Activated CD8-positive, alpha-beta memory T cell treated with anti-CD3 and anti-CD28 coated beads for 1 hour (primary cell): ENCODE measurements at places on chromosomes 2 and 18.
A peak's percentile ranks its signal among the peaks of the same experiment; 100 is the strongest.

DNA sequence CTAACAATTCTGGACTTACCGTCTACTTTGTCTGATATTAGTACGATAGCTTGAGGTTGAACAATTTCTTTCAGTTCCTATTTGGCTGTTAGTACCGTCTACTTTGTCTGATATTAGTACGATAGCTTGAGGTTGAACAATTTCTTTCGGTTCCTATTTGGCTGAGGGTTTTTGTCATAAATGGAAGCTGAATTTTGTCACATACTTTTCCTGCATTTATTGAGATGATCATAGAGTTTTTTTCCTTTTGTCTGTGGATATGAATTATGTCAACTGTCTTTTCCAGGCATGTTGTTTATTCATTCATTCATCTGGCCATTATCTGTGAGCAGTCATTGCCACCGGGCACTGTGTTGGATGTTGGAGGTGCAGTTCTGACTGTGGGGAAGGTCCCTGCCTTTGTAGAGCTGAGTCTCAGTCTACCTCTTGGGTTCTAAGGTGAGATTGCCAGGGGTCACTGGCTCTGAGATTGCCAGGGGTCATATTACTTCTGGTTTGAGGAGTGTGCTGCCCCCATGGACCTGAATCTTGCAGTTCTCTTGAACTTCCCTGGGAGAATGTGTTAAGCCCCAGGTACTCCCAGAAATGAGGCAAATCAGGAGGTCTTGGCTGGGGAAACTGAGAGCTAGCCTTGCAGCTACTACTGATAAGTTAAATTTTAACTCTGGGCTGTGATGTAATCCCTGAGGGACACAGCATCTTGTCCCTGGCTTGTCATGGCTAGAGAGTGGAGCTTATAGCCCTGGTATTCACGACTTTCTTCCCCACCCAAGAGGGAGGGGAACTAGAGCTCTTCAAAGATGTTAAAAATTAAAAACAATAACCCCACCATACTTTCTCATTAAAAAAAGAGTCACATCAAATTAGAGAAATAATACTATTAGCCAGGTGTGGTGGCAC is 89.1 kb upstream of the MBOAT2 start:
- no peak for DNase-seq

DNA sequence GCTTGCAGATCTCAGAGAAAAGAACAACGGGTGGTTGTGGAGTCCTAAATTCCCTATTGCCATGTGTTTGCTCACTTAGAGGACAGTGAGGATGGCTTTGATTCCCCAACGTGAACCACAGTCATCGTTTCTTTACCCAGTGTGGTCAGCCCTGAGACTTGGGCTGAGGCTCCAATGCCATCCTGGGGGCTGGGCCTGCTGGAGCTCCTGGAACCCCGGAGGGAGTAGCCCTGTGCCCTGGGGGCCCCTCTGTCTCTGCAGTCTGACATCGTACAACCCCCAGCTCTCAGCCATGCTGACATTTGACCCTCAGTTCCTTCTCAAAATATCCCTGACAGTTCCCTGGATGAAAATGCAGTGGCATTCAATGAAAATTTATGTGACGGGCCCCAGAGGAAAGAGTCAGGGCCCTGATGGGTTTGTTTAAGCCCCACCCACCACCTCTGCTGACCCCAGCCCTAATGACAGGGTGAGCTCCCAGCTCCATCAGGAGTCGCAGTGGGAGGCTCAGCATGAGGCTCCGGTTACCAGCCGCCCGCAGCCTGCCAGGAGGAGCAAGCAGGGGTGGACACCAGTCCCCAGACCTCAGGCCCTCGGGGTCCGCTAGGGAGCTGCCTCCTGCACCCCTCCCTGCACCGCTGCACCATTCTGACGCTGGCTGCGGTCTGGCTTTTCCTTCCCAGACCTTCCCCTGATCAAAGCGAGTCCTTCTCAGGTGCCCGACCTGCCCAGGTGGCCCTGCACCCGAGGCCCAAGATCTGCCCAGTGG is 120.9 kb downstream of the TWIST2 start:
- no peak for DNase-seq

DNA sequence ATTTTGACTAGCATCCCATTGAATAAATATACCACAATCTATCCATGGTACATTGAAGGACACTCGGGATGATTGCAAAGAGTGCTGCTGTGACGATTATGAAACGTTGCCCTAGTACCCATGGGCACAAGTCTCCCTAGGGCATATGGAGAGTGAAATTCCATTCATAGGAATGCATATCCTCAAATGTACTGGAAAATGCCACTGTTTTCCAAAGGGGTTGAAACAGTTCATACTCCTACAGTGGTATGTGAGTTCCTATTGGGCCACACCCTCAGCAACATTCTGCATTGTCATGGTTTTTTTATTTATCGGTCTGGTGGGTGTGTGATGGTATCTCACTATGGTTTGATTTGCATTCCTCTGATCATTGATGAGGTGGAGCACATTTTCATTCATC is 130.6 kb downstream of the TWIST2 start:
- DNase-seq = no peak

DNA sequence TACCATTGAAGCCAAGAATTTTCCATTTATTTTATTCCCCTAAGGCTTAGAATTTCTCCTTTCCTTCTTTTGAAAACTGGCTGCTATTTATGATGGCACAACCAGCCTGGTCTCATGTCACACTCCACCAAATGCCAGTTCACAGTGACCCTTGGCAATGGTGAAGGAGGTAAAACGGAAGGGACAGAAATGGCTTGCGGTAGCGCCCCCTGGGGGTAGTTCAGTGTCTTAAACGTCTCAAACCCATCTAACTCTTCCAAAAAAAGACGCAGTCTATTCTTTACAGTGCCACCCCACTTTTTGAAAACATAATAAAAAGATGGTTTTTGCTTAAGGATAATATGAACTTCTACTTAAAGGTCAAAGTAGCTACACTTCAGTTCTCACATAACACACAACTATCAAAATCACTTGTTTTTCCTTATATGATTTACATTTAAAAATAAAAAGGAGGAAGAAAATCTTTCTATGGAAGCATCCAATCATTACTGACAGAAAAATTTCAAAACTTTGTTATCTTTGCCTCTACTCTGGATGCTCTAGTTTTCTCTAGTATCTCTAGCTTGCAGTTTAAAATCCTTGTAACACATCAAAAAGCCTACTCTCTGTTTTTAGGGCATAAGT is 28.0 kb downstream of the PNO1 start:
- DNase-seq = peak; percentile 47

- no peak for DNase-seq
These were observed 60.3 kb downstream of the CACNB4 start for GRCh38 chr2:152038441-152038958.

DNA sequence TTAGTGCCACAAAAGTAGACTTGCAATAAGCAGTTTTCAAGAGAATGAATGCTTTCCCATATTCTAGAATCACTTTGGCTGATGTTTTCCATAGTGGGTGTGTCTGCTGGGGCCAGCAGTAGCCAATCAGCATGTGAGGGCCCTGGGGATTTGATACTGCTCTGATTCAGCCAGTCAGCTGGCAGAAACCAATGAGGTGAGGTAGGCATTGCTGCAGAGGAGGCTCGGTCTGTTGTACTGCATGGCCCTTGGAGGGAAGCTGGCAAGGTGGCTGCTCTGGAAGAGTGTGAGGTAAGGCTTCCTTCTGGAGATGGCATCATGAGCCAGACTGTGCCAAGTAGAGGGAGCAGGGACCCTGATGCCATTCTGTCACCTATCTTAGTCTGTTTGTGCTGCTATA is 22.7 kb downstream of the TMEM87B start:
- no peak for DNase-seq

- no peak for DNase-seq
These were observed 2.0 kb upstream of the ZNF516 start for GRCh38 chr18:76497021-76497420.

- DNase-seq = no peak
These were observed 37.3 kb downstream of the MARCO start for GRCh38 chr2:118979152-118979861.

DNA sequence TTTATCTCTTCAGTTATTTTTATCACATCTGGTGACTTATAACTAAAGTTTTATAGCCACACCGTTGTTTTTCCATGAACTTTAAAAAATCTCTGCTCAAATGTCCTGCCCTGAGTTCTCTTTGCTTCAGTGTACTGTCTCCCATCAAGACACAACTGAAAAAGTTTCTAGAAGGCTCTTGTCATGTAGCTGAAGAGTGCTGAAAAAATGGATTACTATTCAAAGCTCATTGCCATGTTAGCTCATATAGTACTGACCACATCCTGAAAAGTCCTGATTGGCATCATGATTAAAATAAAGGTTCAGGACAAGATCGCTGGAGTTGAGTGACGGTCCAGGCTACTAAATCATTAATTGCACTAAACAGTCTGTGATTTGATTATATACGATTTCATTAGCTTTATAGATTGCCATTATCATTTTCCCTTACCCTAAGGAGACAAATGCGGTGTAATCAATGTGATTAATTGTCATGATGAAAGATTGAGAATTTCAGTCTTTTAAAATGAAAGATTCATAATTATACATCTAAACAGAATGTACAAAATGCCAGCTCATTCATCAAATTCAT is 62.2 kb downstream of the MFSD6 start:
- no peak for DNase-seq

GRCh38 chr2:219567791-219568361 is 3.5 kb downstream of the OBSL1 start:
- DNase-seq = no peak

DNA sequence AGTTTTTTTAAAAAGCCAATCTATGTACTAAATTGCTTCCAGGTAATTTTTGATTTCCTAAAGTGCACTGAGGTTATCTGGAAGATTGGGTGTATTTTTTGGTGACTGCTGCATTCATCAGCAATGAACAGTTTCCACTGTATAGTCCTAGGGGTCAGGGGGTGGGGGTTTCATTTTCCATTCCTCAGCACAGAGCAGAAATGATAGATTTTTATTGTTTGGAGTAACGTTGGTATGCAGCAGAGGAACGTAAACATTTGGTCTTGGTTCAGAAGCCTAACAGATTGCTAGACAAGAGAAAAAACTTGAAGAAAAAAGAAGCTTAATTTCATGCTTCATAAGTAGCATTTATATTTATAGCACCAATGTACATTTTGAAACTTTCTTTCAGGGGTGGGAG is 54.9 kb downstream of the ZCCHC2 start:
- DNase-seq = no peak

DNA sequence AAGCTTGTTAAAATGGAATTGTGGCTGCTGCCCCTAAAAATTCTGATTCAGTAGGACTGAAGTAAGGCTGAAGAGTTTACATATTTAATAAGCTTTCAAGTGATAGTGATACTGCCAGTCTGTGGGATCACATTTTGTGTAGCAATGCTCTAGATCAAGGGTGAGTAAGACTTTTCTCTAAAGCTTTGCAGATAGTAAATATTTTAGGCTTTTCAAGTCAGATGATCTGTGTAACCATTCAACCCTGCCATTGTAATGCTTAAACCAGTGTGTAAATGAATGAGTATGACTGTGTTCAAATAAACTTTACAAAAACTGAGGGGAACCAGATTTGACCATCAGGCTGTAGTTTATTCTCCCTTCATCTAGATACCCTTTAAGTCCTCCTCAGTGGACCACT is 92.7 kb downstream of the PIK3C3 start:
- no peak for DNase-seq

- DNase-seq = no peak
These were observed 275.9 kb downstream of the RBM43 start for GRCh38 chr2:150985741-150986140.

- no peak for DNase-seq
These were observed 95.4 kb downstream of the ITGB1BP1 start for GRCh38 chr2:9327873-9328352.

DNA sequence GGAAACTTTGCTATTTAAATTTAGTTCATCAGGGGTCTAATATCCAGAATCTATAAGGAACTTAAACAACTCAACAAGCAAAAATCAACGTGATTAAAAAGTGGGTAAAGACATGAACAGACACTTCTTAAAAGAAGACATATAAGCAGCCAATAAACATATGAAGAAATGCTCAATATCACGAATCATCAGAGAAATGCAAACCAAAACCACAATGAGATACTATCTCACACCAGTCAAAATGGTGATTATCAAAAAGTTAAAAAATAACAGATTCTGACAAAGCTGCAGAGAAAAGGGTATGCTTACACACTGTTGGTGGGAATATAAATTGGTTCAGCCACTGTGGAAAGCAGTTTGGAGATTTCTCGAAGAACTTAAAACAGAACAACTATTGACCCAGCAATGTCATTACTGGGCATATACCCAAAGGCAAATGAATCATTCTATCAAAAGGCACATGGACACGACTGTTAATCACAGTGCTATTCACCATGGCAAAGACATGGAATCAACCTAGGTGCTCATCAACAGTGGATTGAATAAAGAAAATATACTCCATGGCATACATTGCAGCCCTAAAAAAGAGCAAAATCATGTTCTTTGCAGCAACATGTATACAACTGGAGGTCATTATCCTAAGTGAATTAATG is 189.9 kb downstream of the SLC4A10 start:
- no peak for DNase-seq

GRCh38 chr2:62787386-62787785 is 81.9 kb downstream of the EHBP1 start:
- DNase-seq = no peak

- no peak for DNase-seq
These were observed 1101.2 kb downstream of the TSN start for GRCh38 chr2:122856696-122857095.

GRCh38 chr18:77906103-77906892 is 656.6 kb downstream of the GALR1 start:
- DNase-seq = no peak

DNA sequence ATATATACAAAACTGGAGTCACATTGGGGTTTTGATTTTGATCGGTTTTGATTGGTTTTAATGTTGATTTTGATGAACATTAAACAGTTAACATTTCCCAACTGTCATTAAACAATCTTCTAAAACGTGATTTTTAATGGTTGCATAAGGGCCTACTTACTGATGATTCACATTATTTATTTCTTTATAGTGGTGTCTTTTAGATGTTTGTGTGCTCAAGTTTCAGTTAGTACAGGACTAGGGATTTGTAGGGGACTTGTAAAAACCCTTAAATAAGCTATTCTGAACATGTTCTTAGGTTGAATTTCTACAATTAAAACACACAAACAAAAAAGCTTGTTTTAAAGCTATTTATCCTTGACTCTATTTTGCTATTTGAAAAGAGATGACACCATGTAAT is 61.6 kb downstream of the TTC21B start:
- no peak for DNase-seq

DNA sequence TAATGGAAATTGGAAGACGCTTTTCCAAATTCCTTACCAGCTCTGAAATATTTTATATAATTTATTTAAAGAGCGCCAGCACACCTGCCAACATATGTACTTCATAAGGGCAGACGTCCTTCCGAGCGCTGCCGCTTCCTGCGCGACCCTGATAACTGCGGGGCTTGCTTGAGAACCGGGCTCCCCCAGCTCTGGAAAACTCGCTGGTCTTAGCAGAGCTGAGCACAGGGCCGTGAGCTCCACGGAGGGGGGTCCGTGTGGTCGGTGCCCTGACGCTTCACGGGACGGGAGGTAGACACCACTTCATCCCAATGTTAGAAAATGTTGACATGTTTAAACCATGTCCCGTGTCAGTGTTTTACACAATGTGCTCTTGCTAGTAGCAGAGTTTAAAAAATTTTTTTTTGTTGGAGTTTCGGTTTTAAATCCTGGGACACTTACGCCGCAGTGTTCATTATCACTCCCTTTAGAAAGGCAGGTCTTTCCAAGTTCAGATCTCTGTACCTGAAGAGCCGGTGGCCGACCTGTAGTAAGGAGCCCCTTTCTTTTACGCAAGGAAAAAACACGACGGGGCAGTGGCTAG is 1.6 kb downstream of the NFATC1 start:
- no peak for DNase-seq
